ENCODE measurements at places on chromosomes 3 and 15.

GRCh38 chr3:135516143-135516542, 449.4 kb upstream of the PPP2R3A start:
- DNase-seq, result no peak

- no peak for DNase-seq
Measured at GRCh38 chr3:191255156-191255555, 56.1 kb downstream of the OSTN start.

DNA sequence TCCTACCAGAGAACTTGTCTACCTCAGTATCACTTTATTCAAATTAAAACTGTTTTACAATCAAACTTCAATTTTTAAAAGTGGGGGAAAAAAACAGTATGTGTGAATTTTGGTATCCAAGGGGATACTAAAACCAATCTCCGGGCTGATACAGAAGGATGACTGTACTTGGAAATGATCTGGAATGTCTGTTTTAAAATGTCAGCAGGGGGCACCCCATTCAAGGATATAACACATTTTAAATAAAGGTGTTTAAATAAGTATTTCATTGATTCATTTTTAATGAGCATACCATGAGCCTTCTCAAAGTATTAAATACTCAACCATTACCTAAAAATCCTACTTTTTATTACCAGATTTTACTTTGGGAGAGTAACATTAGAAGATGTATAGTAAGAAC, 67.9 kb downstream of the ULK4 start:
- DNase-seq, result no peak

GRCh38 chr3:45795882-45796765, at the start of gene SLC6A20:
SLC6A20 (minus strand) TSS chr3:45796536; CDS start chr3:45796419, 117 bp downstream.
- no peak for DNase-seq

DNA sequence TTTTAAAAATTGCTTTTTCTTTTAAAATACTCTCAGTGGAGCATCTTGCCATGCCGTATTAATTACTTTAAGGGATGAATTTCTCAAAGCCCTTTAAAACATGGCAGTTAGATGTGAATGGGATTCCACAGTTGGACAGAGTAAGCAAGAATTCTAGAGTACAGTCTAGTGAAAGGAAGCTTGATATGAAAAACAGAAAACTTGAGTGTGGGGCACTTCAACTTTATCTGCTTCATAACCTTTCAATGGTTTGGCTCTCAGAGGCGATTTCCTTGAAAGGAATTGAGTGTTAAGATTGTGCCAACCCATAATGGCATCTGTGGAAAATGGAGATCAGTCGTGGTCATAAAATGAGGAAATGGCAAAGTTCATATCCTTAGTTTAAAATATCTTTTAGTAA, 127.7 kb upstream of the SAMMSON start:
- DNase-seq, result no peak

DNA sequence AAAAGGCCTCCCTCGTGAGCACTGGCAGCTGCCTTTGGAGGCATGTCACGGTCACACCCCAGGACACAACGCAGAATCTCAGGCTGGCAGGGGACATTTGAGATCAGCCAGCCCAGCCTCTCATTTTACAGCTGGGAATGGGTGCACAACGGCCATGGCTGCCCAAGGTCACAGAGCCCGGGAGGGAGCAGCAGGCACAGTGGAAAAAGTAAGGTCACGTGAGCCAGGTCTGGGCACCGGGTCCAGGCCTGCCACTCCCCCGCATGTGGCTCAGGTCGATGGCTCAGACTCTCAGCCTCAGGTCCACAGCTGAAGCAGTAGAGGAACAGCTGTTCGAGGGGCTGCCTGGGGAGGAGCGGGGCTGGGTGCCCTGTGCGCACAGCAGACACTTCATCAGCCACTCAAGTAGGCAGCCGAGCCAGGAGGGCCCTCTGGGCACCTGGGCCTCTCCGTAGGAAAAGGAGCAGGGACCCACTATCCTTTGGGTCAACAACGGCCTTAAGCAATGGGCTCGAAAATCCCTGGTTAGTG, 260.6 kb downstream of the GOLGA6L6 start:
- no peak for DNase-seq

DNA sequence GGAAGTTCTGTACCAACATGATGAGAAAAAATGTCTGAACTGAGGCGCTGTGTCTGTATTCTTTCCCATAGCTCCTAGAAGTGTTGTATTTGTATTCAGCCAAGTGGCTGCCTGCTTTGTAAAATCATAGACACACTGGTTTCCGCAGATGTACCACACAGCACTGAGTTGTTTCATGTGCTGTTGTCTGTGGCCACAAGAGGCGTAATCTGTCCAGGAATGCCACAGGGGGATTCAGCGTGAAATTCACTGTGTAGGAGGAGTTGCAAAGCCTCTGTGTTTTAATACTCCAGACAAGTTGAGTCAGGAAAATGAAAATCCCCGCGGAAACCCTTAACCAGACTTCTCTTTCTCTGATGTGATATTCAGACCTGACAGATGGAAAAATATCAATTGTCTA, 462.2 kb downstream of the NSUN3 start:
- no peak for DNase-seq

DNA sequence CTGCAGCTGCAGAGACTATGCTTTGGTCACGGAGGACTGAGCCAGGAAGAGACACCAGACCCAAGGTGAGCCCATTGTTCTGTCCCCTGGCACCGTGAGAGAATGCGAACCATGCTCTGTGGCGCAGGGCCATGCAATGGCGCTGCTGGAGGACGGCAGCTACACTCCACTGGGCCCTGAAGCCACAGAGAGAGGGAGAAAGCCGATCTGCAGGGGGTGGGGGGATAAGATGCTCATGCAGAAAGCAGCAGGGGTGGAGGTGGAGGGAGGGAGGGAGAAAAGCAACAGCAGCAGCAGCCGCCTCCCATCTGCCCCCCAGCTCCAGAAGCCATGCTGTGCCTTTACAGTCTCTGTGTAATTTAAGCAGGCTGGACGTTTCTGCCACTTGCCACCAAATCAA, 5.3 kb downstream of the BDH1 start:
- no peak for DNase-seq

GRCh38 chr3:159451067-159451466, 537.6 kb upstream of the IL12A start:
- DNase-seq, result no peak

All from caudate nucleus (tissue), 63 donors.